ENCODE measurements at places on chromosomes 2 and 18.
A peak's percentile ranks its signal among the peaks of the same experiment; 100 is the strongest.

GRCh38 chr2:235224410-235224809 is 269.4 kb upstream of the AGAP1 start:
- no peak for DNase-seq

DNA sequence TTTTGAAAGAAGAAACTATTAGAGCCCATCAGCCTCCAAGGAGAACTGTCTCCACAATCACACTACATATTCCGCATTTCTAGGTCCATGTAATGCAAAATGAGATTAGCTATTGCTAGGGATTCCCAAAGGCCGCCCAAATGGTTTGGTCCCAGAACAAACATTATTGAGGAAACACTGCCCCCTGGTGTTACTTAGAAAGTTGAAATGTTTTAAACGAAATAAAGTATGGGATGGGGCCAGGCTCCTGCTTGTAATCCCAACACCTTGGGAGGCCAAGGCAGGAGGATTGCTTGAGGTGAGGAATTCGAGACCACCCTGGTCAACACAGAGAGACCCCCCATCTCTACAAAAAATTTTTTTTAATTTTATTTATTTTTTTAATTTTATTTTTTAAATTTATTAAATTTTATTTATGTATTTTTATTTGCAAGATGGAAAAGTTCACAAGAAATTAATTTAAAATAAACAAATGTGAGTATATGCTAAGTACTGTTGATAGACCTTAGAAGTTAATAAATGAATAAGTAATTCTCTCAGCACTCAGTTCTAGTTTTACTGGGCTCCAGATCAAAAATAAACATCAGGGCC is 5.5 kb downstream of the NHEJ1 start:
- DNase-seq, result peak; percentile 38

DNA sequence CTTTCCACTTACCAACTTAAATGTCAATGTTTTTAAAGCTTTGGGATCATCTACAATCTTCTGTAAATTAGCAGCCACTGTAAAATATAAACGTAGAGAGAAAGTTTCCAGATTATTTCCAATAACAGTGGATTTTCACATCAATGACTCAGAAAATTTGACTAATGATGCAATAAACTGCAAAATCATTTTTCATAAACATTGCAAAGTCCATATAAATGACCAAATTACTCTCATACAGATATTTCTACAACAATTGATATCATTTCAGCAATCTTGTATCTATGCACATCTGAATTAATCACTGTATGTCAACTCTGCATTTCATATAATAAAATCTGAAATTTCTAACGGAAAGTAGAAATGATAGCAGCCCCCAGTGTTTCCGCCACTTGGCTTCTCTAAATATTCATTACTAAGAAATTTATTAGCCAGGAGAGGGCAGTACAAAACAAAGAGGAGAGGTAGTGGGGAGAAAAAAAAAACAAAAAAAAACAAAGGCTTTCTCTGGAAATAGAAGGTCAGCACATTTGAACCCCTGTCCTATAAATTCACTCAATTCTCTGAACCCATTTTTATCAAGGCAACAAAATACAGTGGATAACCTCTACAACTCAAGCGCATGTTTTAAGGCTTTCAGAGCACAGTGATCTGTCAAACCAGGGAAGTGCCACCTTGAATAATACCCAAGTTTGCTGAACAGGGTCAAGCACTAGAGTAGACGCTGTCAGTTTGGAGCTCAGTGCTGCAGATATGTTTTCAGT is 282.6 kb downstream of the STK39 start:
- no peak for DNase-seq

DNA sequence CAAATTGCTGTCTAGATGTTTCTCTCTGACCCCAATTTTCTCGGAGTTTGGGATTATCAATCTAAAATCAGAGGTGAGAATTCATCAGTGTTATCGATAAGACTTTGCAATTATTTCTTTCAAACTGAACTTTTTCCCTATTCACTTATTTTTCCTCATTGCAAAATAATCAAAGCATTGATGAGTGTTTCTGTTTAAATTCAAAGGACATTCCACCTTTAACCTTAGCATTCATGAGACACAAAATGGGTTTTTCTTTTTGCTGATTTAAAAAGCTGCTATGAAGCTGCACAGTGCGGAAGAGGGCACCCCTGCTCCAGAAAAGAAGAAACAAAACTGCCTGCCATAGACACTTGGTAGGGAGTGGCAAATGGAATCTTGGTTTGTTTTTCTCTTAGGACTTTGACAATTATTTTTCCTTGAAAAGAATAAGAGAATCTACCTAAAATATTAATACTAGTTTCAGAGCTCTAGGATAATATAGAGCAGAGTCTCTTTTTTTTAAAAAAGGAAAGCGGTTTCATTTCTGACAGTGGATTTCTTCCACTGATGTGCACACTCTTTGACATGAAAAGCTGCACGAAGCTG is 203.4 kb downstream of the TGIF1 start:
- DNase-seq, result no peak

DNA sequence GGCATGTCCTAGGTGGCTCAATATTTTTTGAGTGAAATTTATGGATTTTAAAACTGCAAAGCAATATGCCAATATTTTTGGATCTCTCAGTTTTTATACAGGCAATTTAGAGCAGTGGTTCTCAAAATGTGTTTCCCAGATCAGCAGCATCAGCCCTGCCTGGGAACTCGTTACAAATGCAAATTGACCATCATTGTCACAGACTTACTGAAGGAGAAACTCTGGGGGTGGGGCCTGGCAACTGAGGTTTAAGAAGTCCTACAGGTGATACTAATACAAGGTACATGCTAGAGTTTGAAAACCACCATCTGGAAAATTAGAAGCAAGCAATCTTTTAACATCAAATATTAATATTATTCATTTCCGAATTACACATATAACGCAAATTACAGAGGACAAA is 215.6 kb upstream of the PID1 start:
- no peak for DNase-seq

All from DMS79 (cell line).